Activated CD4-positive, CD25-positive, alpha-beta regulatory T cell treated with anti-CD3 and anti-CD28 coated beads, Interleukin-2, amount 50 U/mL, for 16 hours (primary cell): ENCODE measurements at places on chromosomes 5 and 9.

GRCh38 chr5:37477426-37477825 lies 98.3 kb downstream of the WDR70 start:
- no peak for DNase-seq

DNA sequence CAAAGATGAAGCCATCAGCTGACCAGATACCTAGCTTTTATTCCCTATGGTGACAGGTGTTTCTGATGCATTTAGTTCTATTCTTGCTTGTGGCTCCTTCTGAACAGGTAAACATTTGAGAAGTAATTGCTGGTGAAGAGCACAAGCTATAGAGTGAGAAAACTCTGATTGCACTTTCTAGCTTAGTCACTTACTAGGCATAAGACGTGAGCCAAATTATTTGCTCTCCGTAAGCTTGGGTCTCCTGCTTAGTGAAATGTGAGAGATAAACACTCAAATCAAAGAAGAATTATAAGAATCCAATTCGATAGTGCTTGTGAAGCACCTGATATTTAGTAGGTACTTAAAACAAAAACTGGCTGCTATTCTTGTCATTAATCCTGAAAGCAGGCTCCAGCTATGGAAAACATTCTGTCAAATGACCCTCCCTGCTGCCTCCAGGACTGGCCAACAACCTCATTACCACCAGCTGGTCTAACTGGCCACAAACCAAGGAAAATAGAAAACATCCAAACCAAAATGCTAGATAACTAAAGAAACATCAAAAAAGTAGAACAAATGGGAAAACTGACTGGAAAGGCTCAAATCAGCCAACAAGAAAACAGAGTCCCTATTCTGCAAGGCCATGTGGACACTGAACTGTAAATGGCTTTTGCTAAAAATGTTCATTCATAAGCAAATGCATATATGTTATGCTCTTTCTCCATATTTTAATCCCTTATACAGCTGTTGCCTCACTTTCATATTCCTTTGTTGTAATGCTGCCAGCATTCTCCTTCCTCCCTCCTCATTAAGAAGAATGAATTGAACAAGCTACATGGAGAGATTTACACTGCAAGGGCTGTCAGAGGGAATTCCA lies 616.1 kb downstream of the DTWD2 start:
- no peak for DNase-seq

- no peak for DNase-seq
Observed at GRCh38 chr9:73173557-73174329, 22.1 kb downstream of the ANXA1 start.

- DNase-seq = no peak
Observed at GRCh38 chr5:81908044-81908443, 63.8 kb upstream of the ATG10 start.

GRCh38 chr9:18333157-18333556 lies 140.8 kb upstream of the ADAMTSL1 start:
- no peak for DNase-seq

DNA sequence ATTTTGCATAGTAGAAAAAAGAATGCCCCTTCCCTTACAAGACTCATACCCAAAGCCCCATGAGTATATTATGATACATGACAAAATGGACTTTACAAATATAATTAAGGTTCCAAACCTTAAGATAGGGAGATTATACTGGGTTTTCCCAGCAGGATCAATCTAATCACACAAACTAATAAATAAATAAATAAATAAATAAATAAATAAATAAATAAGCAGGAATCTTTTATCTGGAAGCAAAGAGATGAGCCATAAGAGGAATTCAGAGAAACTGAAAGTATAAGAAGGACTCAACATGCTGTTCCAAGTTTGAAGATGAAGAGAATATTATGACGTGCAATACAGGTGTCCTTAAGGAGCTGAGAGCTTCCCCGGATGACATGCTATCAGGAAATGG lies 1174.5 kb downstream of the DTWD2 start:
- no peak for DNase-seq

- DNase-seq = no peak
Observed at GRCh38 chr9:99296291-99296951, 74.3 kb downstream of the SEC61B start.
